ENCODE measurements at places on chromosomes 2 and 18. TPM values are rescaled to one million over a fixed set of nuclear protein-coding genes. Genes with fewer than 3 reads are reported as not detected.

Gene ADGRF3
- total RNA-seq: 0.77 TPM

Gene LIPG
- 13.3 TPM for total RNA-seq

DNA sequence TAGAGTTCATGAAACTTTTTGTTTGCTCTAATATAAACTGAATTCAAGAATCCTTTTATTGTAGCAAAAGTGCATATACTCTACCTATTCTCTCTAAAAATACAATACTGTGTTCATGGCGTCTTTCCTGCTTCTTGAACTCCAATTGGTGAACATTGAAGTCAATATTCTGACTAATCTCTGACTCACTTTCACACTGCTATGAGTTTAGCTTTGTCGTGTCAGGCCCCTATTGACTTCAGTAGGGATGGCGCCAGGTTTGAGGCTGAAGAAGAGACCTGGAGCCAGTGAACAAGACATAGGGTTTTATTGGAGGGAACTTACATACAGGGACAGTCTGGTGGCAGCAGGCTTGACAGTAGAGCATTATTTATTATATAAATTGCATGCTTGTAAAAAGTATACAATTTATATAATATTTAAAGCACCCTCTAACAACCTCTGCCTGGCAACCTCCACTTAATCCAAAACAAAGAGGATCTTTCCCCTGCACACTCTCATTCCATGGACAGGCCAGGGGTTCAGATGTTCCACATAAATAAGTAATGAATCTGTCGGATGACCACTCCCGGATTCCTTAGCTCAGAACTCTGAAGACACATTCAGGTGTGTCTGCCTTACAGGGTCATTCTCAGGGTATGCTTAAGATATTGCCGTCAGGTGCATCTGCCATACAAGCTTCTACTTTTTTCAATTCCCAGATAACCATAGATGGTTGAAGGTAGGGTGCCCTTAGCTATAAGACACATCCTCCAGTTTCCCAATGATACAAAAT lies 141.0 kb downstream of the CERS6 start:
- DNase-seq: no peak

- DNase-seq: no peak
These were observed 594.9 kb upstream of the ID2 start for GRCh38 chr2:8086796-8087479.

GRCh38 chr2:31199206-31199605 lies 18.1 kb downstream of the CAPN14 start:
- no peak for DNase-seq

DNA sequence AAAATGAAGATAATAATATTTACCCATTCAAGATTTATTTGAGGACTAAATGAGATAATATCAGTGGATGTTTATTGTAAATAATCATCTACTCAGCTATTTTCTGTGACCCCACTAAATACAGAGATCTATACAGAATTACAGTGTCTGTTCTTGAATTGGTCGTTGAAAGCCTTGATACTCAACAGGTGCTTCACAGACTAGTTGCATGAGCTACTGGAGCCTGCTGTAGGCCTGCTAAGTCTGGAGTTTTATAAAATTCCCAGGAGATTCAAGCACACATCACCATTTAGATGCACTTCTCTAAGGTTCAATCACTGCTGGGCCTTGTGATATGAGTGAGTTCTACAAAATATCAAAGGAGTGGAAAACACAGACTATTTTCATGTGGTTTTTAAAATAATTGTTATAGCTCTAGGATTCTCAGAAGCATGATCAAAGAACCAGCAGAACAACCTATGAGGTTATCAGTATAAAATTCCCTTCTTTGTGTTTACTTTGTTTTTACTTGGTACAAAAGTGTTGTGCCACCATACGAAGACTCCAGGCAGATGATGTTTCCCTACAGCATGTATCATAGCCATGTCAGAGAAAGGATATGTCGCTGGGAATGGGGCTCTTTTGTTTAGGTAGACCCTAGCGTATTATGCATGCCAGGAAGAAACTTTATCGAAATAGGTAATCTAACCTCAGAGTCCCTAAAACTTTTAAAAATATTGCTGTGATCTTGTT lies 7.1 kb downstream of the SULT1C4 start:
- no peak for DNase-seq
